ENCODE measurements at places on chromosomes 12 and 14.

- no peak for DNase-seq
Observed at GRCh38 chr14:103302966-103303365, 31.1 kb upstream of the EIF5 start.

GRCh38 chr12:42099433-42099832 lies 45.2 kb downstream of the GXYLT1 start:
- no peak for DNase-seq

DNA sequence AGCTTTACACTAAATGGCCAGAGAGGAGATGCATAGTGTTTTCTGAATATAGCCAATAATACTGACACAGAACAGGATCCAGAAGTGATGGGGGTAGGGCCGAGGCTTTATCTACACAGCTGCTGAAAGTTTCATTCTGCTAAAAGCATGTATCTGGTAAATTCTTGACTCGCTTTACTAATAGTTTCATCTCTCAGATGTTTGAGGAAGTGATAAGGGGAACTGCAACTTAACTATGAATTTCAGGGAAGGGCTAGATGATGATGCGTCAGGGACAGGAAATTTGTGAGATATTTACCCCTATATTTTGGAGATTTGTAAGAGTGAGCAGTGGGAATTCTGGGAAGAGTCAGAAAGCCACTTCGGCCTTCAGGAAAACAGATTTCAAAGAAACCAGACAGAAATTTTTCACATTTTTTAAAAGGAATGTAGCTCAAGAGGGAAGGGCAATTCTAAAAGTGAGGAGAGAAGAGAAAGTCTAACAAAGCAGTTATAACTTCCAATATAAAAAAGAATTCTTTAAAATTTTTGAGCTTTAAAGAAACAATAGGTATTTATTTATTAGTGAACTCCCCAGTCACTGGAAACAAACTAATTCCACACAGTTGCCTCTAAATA lies 243.1 kb downstream of the BCAT1 start:
- DNase-seq, result no peak

DNA sequence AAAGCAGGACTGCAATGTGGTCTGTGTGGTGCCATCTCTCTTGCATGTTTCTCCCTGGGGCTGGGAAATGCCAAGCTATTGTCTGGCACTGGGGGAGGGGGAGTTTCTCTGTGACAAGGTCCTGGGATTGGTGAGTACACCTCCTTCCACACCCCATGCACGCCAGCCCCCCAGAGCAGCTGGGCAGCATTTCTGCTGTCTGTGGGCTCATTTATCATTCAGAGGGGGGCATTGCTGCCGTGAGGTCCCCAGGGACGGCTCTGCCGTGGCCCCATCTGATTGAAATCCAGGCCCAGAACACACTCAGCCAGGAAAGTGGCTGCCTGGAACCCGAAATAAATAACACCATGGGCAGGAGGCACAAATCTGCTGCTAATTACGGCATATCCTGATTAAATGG lies 12.6 kb upstream of the FAM222A start:
- no peak for DNase-seq

DNA sequence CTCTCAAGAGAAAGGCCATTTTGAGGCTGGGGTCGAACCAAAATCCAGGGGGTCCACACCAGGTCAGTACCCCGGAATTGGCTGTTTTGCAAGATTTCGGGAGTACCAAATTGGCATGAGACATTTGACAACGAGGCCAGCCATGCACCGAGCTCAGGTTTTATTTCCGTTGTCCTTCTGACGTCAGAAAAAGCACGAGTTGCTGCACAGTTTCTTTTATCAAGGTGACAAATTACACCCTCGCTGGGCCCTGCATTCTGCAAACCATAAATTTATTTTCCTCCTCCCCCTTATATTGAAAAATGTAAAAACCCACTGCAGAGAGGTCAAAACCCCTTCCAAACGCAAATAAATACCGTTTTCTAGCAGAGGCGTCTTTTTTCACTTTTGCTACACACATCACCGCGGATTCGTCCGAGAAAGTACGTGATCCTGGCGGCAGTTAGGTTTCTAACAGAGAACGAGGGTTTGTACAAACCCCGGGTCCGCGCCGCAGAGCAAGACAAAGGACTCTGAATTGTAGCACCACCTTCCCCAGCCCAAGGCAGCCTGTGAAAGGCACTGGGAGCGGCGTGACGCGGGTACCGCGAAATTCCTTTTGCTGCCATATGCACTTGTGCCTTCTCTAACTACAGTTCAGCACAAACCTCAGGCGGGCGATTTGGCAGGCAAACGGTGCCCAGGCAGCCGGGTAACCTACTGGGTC lies 1.8 kb downstream of the SLC38A1 start:
- DNase-seq, result peak; percentile 30

DNA sequence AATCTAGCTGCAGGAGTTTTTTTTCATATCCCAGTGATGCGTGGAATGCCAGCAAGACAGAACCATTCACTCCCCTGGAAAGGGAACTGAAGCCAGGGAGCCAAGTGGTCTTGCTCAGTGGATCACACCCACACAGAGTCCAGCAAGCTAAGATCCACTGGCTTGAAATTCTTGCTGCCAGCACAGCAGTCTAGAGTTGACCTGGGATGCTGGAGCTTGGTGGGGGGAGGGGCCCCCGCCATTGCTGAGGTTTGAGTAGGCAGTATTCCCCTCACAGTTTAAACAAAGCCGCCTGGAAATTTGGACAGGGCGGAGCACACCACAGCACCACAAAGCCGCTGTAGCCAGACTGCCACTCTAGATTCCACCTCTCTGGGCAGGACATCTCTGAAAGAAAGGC lies 86.9 kb upstream of the STXBP6 start:
- DNase-seq, result no peak

GRCh38 chr12:77232045-77232444 lies 166.7 kb upstream of the E2F7 start:
- DNase-seq, result no peak

DNA sequence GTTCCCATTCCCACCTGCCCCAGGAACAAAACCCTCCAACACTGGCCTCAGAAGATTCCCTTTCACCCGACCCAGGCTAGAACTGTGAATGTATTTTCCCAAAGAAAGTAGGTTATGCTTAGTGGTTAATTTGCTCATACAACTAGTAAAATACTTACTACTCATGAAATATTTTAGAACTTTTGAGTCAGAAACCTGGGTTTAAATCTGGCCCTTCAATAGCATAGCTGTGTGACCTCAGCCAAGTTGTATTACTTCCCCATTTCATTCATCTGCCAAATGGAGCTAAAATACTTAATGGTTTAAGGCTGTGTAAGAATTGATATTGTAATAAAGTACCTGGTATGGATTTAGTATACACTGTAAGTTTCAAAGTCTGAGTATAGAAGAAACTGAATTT lies 69.1 kb upstream of the DNM1L start:
- DNase-seq, result no peak

- DNase-seq, result no peak
Observed at GRCh38 chr12:94988471-94988870, 15.0 kb downstream of the NDUFA12 start.

Data from stimulated activated CD4-positive, alpha-beta T cell treated with anti-CD3 and anti-CD28 coated beads, Interleukin-2, amount 100 ng/mL, for 48 hours (primary cell).